GM23338 (cell line): ENCODE measurements at places on chromosomes 6 and 20. TPM values are rescaled to one million over a fixed set of nuclear protein-coding genes. Genes with fewer than 3 reads are reported as not detected.

The NKX2-4 gene
- polyA plus RNA-seq, result 0.31 and 0.61 TPM in 2 replicates

The RNF144B gene
- 3.2 and 4.2 TPM in 2 replicates for polyA plus RNA-seq

The SLC2A4RG gene
- polyA plus RNA-seq, result 22.8 and 25.3 TPM in 2 replicates

The CLPSL1 gene
- 0.80 TPM in 1 of 2 replicates, not detected in the other for polyA plus RNA-seq

The DPM1 gene
- 117 and 130 TPM in 2 replicates for polyA plus RNA-seq

The SIM1 gene
- 0.14 and 0.42 TPM in 2 replicates for polyA plus RNA-seq

The PKIB gene
- polyA plus RNA-seq, result 125 and 128 TPM in 2 replicates

The RFX6 gene
- polyA plus RNA-seq, result not detected in 2 replicates

GRCh38 chr6:42781546-42781795 is 381 bp upstream of the BICRAL start:
- H3K4me1 ChIP-seq, result peaks cover 19% of the 10 kb centered on the region
- peak overlapping the region; percentile 68 for H3K4me3 ChIP-seq
- DNase-seq, result no peak
- no peaks in the 10 kb centered on the region for H3K36me3 ChIP-seq

DNA sequence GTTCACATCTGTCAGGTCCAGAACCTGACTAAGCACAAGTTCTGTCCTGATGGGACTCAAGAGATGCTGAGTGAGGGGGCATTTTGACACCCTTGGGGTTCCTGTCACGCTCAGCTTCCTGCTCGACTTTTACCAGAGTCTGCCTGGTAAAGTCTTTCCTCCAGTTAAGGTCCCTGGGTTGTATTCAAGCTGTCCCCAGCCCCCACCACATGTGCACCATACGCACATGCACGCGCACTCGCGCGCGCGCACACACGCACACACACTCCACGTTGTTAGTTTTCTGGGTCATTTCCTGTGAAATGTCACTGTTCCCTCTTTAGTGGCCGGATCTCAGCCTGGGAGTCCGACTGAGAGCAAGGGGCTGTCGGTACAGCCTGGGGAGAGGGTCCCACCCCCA is 166.1 kb downstream of the GMPR start:
- no peaks in the 10 kb centered on the region for H3K36me3 ChIP-seq
- no peaks in the 10 kb centered on the region for H3K27me3 ChIP-seq
- H3K4me1 ChIP-seq, result no peaks in the 10 kb centered on the region

DNA sequence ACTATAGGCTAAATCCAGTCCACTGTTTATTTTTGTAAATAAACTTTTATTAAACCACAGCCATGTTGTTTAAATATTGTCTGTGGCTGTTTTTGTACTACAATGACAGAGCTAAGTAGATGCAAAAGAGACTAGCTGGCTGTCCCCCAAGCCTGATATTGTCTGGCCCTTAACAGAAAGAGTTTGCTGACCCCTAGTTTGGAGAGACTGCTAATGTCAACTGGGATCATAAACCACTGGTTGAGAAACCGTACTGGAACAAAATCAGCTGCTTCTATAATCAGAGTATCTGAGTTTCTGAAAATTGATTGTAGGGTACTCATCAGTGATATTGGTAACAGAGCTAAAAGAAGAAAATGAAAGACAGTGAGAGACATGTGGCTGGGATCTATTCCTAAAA is 102.6 kb upstream of the FAM184A start:
- no peak for DNase-seq
- no peaks in the 10 kb centered on the region for H3K4me1 ChIP-seq
- H3K36me3 ChIP-seq, result no peaks in the 10 kb centered on the region
- no peak overlapping the region for H3K4me3 ChIP-seq
- no peak overlapping the region for H3K27ac ChIP-seq
- H3K27me3 ChIP-seq, result no peaks in the 10 kb centered on the region

DNA sequence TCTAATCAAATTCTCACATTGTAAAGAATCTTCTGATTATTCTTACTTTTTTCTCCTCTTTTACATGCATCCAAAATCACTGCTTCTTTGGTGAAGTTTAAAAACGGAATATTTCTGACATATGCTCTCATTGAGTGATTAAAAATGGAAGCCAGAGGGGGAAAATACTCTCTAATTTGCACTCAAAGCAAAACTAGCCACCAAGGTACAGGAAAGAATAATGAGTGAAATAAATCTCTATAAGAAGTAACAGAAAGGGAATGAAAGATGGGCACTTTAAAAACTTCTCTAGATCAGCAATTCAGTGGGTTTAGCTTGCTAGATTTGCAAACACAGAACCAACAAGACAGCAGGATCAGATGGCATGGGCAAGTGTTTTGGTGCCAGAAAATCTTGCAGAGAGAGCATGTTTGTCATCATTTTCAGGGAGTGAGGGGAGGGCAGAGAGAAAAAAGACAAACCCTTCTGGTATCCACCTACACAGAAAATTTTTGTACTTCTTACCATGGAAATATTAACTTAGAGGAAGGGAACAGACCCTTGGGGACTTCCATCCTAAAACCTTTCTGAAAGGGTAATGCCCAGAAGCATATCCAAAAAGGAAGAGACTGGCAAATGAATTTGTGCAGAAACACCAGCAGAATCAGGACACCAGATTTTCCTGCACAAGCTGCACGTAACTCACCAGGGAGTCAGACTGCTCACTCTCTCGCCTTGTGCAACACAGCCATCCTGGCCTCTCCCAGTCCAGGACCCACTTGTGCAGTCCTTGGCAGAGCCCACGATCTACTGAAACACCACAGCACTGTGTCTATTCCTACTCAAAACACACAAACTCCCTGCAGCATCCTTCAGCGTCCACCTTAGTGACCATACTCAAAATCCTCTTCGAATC is 270.2 kb upstream of the PRDM1 start:
- H3K4me1 ChIP-seq, result no peaks in the 10 kb centered on the region
- no peaks in the 10 kb centered on the region for H3K36me3 ChIP-seq
- no peak overlapping the region for H3K4me3 ChIP-seq
- H3K27ac ChIP-seq, result no peak overlapping the region
- no peak for DNase-seq

DNA sequence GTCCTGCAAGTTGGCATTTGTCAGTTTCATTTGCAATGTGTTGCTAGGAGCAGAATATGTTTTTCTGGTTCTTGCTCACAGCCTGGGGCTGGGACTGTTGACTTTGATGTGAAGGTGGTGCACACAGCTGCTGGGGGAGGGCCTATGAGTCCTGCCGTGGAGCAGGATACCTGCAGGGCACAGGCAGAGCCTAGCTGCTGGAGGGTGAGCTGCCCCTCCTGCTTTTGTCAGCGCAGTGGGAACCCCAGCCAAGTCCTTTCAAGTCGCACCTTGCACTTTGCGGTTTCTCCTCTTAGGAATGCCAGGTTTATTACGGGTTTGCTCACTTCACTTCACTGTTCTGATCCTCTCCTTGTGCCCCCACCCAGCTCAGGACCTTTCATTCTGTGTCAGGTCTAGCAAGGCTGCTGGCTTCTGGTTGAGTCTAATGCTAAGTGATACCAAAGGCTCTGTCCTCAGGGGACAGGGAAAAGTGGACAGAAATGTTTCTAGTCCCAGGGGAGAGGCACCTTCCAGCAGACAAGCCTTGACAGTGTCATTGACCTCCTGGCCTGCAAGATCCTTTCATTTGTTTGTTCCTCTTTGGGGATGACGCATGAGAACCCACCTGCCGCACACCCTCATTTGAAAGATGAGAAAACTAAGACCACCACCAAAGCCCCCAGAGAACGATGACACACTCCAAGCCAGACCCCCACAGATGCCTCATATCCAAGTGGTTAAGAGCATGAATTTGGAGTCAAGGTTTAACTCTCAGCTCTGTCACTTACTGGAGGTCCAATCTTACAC is 2.7 kb upstream of the SPO11 start:
- H3K4me3 ChIP-seq, result no peak overlapping the region
- DNase-seq, result peak; percentile 21
- no peaks in the 10 kb centered on the region for H3K36me3 ChIP-seq
- no peaks in the 10 kb centered on the region for H3K27me3 ChIP-seq

DNA sequence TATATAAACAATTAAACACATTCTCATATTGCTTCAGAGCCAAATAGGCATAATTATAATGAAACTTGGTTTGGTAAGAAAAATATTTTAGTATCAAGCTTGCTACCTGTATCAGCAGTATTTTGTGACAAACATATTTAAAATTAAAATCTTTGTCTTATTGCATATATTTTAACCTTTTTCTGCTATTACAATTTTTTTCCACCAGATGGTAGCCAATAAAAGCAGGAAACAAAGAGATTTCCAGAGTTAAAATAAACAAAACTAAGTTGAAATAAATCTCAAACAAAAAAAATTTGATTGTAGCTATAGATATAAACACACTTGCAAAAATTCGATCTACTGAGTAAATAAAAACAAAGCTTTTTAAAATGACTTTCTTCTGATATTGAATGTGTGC is 491.3 kb upstream of the GJE1 start:
- no peaks in the 10 kb centered on the region for H3K27me3 ChIP-seq
- H3K36me3 ChIP-seq, result no peaks in the 10 kb centered on the region

DNA sequence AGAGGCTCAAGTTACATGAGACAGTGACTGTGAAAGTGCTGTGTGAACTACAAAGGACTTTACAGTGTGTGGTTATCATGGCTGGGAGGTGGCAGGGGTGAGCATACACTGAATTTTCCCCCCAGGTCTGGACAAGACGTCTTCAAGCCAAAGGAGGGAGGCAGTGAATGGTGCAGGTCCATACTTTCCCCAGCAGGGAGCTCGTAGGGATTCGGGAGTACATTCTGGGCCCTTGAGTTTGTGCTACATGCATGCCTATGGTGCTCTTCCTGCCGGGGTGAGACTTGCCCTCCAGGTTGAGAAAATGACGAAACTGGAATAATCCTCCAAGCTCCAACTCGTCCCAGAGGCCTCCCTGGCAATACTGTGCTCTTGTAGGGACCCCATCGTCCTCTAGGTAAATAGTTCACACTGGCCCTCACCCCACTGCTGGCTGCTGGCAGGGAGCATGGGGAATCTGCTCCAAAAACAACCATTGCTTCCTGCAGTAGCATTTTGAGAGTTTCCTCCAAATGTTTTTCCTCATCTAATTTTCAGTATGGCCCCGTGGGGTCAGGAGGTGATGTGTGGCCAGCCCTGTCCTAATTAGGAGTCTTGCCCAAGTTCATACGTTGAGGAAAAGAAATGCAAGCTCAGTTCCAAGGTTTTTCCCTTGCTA is 57.6 kb downstream of the ZNF831 start:
- H3K27me3 ChIP-seq, result peaks cover 27% of the 10 kb centered on the region
- DNase-seq, result peak; percentile 53
- H3K27ac ChIP-seq, result no peak overlapping the region
- no peaks in the 10 kb centered on the region for H3K36me3 ChIP-seq
- peaks cover 16% of the 10 kb centered on the region for H3K4me1 ChIP-seq
